ENCODE measurements at places on chromosomes 1 and 21. TPM values are rescaled to one million over a fixed set of nuclear protein-coding genes. Genes with fewer than 3 reads are reported as not detected.

GRCh38 chr1:11037740-11038182, 9.3 kb downstream of the MASP2 start:
- peak; percentile 96 for DNase-seq

DNA sequence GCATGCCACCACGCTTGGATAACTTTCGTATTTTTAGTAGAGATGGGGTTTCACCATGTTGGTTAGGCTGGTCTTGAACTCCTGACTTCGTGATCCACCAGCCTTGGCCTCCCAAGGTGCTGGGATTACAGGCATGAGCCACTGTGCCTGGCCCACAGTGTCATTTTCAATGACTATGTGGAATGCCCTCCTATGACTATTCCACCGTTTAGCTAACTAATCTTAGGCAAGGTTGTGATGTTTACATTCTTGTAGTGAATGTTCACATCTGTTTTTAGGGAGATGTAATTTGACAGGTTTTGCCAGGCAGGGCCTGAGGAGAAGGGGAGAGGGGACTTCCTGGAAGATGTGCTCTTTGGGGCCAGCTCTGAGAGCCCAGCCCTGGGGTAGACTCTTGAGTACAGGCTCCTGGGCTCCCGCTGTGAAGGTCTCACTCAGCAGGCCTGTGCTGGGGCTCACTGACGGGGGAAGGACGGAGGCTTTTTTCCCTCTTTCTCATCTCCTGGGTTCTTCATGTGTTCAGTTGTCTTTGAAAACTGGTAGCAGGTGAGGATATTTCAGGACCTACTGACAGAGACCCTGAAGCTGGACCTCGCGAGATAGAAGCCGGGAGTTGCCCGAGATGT, 13.2 kb downstream of the COQ8A start:
- DNase-seq, result no peak

DNA sequence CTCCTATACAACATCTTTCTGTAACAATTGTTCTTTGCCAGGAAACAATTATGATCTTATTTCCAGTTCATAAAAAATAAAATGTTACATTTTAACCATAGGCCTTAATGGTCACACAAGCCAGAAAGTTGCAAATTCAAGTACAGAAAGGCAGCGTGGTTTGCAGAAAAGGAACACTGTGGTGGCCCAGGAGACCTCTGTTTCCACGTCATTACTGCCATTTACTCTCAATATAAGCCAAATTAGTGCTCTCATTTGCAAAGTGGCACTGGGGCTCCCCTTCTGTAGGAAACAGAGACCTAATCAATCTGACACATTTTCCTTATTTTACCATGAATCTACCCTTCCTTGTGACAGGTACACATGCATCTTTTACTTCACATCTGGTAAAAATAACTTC, 79.3 kb upstream of the TLR5 start:
- no peak for DNase-seq

The OR6N1 gene
- not detected for total RNA-seq

The CNR2 gene
- 18.2 TPM for total RNA-seq

GRCh38 chr1:56424744-56425493, 154.4 kb downstream of the PLPP3 start:
- DNase-seq, result no peak

The GSTM5 gene
- total RNA-seq, result 3.4 TPM

- peak; percentile 6 for DNase-seq
Observed at GRCh38 chr1:43436371-43436770, 17.4 kb downstream of the HYI start.

DNA sequence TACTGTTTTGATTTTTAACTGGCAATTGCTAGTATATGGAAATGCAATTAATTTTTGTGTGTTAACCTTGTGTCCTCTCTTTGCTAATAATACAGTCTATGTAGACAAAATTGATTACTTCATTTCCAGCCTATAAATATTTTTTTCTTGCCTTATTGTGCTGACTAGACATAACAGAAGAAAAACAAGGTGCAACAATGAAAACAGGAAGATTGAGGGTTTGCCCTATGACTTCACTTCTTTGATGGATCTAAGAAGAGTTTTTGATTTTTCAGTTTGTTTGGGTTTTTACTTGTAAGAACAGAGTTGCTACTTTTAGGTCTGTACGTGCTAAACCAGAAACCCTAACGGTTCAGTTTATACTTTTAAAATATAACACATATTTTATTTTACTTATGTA, 8.5 kb upstream of the CNIH4 start:
- no peak for DNase-seq

- DNase-seq, result no peak
Observed at GRCh38 chr1:110944806-110945205, 18.9 kb downstream of the LRIF1 start.

The SCNM1 gene
- 40.7 TPM for total RNA-seq

The VHLL gene
- total RNA-seq, result not detected

GRCh38 chr1:228852511-228853088, 117.3 kb downstream of the RHOU start:
- DNase-seq, result no peak

- DNase-seq, result no peak
Observed at GRCh38 chr1:3814065-3814464, 17.8 kb upstream of the LRRC47 start.

- DNase-seq, result no peak
Observed at GRCh38 chr1:111756124-111756513, 418 bp downstream of the DDX20 start.

GRCh38 chr1:18747671-18748070, 111.8 kb downstream of the TAS1R2 start:
- no peak for DNase-seq

The TRPM2 gene
- 16.2 TPM for total RNA-seq

GRCh38 chr1:218557731-218558130, 212.6 kb downstream of the TGFB2 start:
- no peak for DNase-seq

DNA sequence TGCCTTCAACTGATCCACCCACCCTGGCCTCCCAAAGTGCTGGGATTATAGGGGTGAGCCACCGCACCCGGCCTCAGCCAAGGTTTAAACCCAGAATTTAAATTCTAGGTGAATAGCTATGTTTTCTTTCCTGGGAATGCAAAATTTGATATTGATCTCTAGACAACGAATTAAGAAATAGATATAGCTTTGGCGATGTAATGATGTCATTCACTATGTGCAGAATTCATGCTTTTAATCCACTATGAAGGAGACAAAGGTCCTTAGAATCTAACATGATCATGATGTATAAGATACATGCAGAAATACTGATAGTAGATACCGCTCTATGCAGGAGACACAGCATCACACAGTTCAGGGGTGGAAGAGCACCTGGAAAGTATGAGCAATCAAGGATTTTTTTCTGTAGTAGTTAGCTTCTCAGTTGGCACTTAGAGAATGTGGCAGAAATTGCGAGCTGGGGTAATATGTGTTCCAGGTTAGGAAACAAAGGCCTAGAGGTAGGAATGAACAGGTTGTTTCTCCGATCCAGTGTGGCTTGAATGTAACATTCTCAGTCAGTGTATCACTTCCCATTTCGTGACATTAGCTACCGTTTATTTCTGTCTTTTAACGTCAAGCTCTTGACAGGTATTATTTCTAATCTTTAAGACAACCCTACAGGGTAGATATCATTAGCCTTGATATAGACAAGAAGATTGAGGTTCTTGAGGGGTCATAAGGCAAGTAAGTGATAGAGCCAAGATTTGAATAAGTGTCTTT, 3.0 kb upstream of the CEP350 start:
- no peak for DNase-seq

GRCh38 chr1:219692981-219693380, 80.1 kb upstream of the ZC3H11B start:
- DNase-seq, result no peak

DNA sequence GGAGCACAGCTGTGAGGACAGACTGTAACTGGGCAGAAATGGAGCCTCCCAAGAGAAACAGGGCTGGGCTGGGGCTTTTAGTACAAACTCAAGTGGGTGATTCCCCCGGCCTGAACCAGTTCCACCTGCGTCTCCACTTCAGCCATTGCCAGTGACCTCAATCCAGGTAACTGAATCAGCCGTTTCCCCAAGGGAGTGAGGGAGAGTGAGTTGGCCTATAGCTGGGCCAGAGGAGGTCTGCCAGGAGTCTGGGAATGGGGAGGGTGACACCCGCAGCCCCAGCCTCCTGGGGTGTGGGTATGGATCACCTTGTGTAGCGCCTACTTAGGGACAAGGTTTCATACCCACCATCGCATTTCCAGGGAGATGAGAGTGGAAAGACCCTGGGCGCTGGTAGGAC, 8.5 kb downstream of the SLC26A9 start:
- DNase-seq, result no peak

DNA sequence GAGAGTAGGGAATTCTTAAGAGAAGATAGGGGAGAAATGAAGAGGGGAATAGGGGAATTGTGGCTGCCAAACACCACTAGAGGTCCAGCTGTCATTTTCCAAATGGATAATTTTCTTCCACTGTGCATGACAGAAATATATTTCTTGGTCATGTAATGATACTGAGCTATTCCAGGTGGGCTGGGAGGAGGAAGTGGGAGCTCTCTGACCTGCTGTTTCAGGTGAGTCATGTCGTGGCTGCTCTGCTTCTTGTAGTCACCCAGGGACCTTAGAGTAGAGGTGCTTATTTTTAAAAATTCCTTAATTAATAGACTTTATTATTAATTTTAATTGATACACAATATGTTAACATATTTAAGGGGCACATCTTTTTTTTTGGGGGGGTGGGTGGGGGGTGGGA, 11.9 kb downstream of the PDE4B start:
- no peak for DNase-seq

The RCSD1 gene
- 124 TPM for total RNA-seq

The RIMKLA gene
- 0.73 TPM for total RNA-seq

The B3GALT2 gene
- total RNA-seq, result 0.77 TPM

DNA sequence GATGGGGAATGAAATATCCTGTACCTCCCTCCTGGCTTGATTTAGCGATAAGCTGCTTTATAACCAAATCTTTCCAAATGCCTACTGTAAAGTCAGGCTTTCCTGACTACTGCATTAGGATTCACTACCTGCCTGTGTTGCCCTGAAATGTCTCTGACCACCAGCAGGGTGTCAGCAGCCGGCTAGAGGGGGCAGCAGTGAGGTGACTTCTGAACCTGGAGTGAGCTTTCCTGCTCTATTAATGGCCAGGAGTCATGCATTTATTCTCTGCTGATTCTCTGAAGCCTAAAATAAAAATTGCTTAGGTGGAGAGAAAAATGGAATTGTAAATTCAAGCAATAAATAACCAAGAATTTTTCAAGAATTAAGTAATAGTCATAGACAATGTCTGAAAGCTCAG, 2.5 kb downstream of the BACE2 start:
- no peak for DNase-seq

The C8B gene
- total RNA-seq, result not detected

DNA sequence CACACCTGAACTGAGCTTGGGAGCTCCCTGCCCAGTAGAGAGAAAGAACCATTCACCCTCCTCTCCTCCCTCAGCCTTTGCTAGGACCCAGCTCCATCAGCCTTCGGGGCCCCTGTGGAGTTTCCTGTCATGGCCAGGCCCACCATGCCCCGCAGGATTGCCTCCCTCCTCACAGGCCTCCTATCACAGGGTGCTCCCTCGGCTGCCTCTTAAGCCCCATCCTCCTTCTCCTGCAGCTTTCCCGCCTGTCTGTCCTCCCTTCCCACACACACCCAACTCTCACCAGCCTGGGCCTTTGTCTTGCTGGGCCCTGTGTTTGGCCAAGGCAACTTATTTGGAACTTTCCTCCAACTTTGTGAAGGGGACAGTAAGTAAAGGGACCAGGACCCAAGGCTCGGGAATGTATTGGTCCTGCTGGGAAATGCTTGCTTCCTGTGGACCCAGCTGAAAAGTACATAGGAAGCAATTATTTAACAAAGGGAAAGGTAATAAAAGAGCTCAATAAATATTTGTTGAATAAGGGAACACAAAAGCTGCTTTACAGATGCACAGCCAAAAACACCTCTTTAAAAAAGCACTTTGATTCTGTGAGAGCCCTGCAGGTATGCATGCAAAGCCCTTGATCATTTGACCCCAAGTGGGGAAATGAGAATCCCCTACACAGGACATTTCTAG, 31.6 kb upstream of the TENT5C start:
- no peak for DNase-seq

- no peak for DNase-seq
Observed at GRCh38 chr1:15476927-15477326, 1.0 kb downstream of the CELA2B start.

GRCh38 chr21:27693376-27693775, 726.5 kb upstream of the ADAMTS5 start:
- no peak for DNase-seq

The XPR1 gene
- total RNA-seq, result 16.3 TPM

DNA sequence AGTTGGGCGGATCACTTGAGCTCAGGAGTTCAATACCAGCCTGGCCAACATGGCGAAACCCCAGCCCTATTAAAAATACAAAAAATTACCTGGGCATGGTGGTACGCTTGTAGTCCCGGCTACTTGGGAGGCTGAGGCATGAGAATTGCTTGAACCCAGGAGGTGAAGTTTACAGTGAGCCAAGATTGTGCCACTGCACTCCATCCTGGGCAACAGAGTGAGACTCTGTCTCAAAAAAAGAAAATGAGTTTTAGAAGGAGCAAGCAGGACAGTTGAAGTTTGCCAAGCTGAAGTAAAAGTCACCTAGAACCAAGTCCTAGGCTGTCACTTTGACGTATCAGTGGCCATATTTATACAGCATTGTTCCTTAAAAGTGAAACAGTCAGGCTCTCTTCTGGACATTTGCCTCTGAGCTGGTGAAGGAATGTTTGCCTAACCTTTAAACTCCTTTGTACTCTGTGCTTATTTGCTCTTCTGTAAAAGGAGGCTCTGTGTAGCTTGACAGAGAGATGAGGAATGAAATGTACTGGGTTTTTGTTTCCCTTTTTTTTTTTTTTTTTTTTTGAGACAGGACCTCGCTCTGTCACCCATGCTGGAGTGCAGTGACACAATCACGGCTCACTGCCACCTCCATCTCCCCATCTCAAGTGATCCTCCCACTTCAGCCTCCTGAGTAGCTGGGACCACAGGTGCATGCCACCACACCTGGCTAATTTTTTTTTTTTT, 2.8 kb downstream of the RAB4A start:
- DNase-seq, result no peak

The OR10J1 gene
- total RNA-seq, result not detected

GRCh38 chr1:79325705-79326104, 319.2 kb upstream of the ADGRL4 start:
- DNase-seq, result no peak

GRCh38 chr1:51445351-51446090, 73.5 kb downstream of the EPS15 start:
- DNase-seq, result no peak

DNA sequence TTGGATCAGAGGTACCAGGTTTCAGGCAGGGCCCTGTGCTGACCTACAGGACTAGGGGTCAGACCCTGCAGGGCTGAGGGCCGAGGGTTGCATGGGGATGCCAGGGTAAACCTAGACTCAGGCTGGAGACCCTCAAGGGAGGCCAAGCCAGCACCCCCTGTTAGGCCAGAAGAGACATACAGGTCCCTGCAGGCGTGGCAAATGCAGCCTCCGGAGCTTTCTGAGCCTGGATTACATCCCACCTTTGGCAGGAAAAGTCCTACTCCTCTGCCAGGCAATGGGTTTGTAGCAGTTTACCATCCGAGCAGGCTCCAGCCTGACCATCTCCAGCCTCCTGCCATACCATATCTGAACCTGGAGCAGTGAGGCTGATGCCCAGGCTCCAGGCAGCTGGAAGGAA, 425.3 kb downstream of the NPHP4 start:
- DNase-seq, result no peak

- no peak for DNase-seq
Observed at GRCh38 chr1:86750530-86750929, 46.2 kb downstream of the SH3GLB1 start.

The KCNJ10 gene
- 20.5 TPM for total RNA-seq

GRCh38 chr1:151994956-151995355, 1.3 kb upstream of the S100A10 start:
- no peak for DNase-seq
